Fibroblast of villous mesenchyme (primary cell): ENCODE measurements at places on chromosomes 3 and 15. TPM values are rescaled to one million over a fixed set of nuclear protein-coding genes. Genes with fewer than 3 reads are reported as not detected.

The PDZRN3 gene
- total RNA-seq: 32.5 and 33.7 TPM in 2 replicates

The LSMEM2 gene
- not detected in 2 replicates for total RNA-seq

The THAP10 gene
- total RNA-seq: 1.9 and 2.6 TPM in 2 replicates

The CELSR3 gene
- 1.6 and 1.7 TPM in 2 replicates for total RNA-seq

The TMEM45A gene
- 31.2 and 53.1 TPM in 2 replicates for total RNA-seq

The SLC12A8 gene
- 33.2 and 37.6 TPM in 2 replicates for total RNA-seq
